Umbilical cord (tissue), 2 donors: ENCODE measurements at places on chromosomes 5 and 9. TPM values are rescaled to one million over a fixed set of nuclear protein-coding genes. Genes with fewer than 3 reads are reported as not detected.

GRCh38 chr9:11871852-11872251 lies 821.3 kb upstream of the TYRP1 start:
- DNase-seq: no peak

DNA sequence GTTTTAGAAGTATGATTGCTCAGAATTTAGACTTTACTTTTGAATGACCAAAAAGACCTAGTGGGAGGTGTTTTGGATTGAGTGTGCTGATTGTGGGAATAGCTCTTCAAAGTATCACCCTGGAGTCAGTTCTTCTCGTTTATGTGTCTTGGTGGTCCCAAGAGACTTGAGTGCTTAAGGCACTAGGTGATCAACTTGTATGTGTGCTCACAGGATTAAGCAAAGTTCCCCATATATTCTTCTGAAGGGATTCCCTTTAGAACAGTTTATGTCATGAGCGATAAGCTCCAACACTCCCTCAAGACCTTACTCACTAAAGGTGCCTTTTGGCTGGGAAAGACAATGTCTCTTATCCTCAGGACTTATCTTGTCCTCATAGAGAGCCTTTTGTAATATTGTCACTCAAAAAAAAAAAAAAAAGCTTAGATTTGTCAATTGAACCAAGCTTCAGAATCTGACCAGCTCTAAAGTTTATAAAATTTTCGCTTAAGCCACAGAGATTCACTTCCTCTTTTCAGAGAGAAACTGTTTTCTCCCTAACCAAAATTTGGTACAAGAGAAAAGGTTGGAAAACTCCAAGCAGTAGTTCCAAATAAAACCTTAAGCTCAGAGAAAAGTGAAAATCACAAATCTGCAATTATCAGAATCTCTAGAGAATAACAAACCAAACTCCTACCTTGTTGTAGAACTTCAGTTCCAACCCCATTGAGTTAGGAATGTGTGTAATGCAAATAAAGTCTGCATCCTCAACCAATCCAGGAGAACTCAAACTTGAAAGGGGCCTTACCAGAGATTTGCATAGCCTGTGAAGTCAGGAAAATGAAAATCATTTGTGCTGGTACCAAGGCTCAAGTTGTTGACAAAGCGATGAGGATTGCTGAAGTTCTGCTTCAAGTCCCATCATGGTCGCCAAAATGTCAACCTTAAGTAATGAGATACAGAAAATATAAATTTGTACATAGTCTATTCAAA lies 40.0 kb upstream of the PDZD2 start:
- DNase-seq: no peak

The P4HA2 gene
- 151 TPM for total RNA-seq

DNA sequence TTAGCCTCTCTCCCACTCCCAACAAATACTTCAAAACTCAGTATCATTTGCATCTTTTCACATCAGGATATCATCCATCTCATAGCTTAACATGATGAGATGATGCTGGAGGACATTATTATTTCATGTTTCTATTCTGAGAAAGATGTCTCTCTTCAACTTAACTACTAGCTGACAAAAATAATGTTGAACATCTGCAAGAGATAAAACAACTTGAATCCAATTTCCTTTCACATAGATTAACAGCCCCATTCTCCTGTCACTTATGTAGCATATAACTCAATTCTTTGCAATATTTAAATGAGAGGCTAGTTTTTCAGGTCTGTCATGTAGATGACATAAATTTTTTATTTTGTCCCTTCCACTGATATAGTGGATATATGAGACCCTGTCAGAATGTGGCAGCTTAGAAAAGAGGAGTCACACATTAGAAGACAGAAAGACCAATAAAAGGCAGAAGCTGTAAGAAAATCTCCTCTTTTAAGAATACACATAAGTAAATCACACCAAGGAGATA lies 239.2 kb upstream of the KIF2A start:
- no peak for DNase-seq

GRCh38 chr9:124300312-124300711 lies 42.6 kb downstream of the NEK6 start:
- no peak for DNase-seq

DNA sequence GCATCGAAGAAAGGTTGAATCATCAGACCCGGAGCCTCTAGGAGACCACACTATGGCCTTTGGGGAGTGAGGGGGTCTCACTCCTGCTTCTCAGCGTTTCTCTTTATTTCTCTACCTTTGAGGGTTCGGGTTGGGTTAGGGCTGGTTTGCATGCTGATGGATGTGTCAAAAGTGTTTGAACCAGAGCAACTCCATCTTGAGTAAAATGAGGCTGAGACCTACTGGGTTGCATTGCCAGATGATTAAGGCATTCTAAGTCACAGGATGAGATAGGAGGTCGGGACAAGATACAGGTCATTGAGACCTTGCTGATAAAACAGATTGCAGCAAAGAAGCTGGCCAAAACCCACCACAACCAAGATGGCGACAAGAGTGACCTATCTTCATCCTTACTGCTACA lies 44.9 kb upstream of the TCF7 start:
- DNase-seq: no peak

DNA sequence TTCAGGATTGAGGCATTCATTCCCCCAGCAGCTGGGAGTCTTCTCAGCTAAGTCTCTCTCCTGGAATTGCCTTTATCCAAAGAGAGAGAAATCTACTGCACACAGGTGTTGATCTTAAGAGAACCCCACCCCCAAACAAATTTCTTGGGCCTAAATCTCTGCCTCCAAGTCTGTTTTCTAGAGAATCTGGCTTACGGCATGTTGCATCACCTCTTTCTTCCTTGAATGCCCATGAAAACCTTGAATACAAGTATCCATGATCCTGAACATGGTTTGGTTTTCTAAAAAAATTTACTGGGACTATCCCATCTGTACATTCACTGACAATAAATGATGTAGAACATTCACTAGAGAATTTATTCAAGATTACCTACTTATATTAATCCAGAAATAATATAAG lies 401.6 kb downstream of the PDE4D start:
- DNase-seq: no peak

GRCh38 chr9:87830446-87830845 lies 52.2 kb upstream of the SPATA31E1 start:
- DNase-seq: no peak

- DNase-seq: peak; percentile 41
Observed at GRCh38 chr9:109967651-109968642, 187.9 kb downstream of the PALM2AKAP2 start.

The RORB gene
- total RNA-seq: 1.7 TPM

The LCNL1 gene
- 0.72 TPM for total RNA-seq

- DNase-seq: no peak
Observed at GRCh38 chr9:84871983-84872382, 202.5 kb downstream of the NTRK2 start.

The WNT8A gene
- total RNA-seq: 7.2 TPM
